ENCODE measurements at places on chromosomes 13 and 19.

DNA sequence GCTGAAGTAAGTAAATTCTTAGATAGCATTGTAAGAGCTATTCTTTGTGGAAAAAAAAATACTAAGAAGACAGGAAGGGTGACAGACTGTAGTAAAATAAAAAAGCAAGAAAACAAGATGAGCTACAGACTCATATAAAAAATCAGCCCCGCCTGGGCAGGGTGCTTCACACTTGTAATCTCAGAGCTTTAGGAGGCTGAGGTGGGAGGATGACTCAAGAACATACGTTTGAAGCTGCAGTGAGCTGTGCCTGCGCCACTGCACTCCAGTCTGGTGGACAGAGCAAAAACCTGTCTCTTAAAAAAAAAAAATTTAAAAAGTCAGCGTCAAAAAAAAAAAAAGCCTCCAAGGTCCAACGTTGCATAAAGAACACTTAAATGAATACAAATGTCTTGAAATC lies 102.1 kb downstream of the VWA8 start:
- DNase-seq: no peak

DNA sequence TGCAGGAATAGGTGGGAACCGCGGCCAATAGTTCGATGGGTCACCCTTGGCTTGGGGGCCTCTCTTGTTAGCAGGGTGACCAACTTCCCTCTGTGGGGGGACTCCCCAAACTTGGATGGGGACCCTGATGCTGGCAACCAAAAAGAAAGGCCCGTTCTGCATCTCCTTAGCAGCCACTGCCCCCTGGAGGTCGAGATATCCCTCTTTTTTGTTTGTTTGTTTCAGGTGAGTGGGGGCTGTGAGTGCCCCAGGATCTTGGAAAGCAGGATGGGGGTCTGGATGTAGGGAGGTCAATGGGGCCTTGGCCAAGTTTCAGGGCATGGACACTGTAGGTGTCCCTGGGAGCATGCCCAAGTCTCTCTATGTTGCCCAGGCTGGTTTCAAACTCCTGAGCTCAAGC lies 7.7 kb upstream of the CRTC1 start:
- DNase-seq: no peak

- DNase-seq: no peak
Observed at GRCh38 chr19:45247136-45247535, 1.9 kb upstream of the EXOC3L2 start.

DNA sequence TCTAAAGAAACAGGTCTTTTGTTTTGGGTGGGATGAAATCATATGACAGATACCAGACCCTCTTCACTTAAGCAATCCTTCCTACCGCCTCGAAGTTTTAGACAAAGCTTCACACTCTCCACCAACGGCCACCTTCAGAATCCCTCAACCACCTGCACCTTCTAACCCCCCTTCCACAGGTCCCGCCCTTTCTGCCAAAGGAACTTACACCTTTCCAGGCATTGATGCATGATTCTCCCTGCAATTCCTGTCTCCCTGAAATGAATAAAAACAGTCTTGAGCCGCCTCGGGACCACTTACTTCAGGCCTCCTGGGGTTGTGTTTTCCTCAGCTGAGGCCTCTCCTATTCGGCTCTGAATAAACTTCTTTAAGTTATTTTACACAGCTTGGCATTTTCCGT lies 859 bp downstream of the ZNF433 start:
- no peak for DNase-seq
